ENCODE measurements at places on chromosomes 16 and 17.
A peak's percentile ranks its signal among the peaks of the same experiment; 100 is the strongest.

- DNase-seq: no peak
Observed at GRCh38 chr17:62206550-62206949, 141.5 kb upstream of the MED13 start.

- no peak for DNase-seq
Observed at GRCh38 chr17:40453881-40454612, 10.8 kb downstream of the IGFBP4 start.

- DNase-seq: peak; percentile 44
Observed at GRCh38 chr17:63966646-63967264, 6.0 kb downstream of the SCN4A start.

DNA sequence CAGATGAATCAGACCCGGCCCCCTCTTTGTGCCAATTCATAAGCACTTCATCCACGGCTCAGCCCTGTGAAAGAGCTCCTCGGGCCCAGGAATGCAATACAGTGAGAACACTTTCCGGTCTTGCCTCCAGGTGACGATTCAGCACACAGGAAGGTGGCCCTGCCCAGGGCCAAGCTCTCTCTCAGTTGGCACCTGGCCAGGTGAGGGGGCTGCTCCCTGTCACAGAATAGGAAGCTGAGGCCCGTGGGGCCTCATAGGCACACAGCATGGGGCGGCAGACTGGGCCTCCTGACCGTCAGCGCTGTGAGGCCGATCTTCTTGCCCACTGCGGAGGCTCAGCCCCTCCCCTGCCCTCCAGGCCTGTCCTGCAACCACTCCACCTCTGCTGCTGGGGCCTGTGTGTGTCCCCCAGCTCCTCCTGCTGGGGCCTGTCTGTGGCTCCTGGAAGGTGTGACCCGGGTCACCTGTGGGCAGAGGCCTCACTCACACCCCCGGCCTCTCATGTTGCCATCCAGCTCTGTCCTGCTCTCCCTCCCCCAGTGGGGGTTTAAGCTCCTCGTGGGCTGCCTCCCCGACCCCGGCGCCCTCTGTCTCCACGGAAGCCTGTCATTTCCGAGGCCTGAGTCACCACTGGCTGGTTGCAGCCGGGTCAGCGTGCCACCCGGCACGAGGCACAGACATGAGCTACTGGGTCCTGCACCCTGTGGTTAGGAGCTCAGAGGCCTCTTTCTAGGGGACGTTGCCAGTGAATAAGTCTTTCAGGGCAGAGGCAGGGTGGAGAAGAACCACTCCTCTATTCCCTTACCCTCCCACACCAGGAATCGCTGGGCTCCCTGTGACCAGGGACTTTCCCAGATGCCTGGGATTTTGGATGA is 114.4 kb downstream of the SEC14L1 start:
- no peak for DNase-seq

- DNase-seq: no peak
Observed at GRCh38 chr16:56742030-56742984, 12.4 kb downstream of the NUP93 start.

DNA sequence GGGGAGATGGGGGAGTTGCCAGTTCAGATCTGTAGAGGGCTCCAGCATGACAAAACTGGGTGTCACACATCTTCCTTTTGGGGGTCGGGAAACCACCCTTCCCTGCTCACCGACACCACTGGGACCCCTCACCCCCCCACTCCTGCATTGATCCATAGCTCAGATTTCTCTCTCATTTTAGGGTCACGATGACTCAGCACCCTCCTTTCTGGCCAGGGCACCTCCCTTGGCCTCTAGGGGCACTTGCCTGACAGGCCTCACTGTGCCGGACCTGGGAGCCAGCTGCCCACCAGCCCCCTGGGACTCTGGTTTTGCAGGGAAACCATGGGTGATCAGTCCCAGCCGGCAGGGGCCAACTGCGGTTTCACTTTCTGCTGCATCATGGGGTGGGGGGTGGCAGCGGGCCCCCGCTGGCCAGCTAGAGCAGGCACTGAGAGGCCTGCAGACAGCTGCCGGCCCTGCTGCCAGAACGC is 239.4 kb downstream of the MRTFB start:
- no peak for DNase-seq

GRCh38 chr17:14302091-14302430 is 1.2 kb downstream of the HS3ST3B1 start:
- no peak for DNase-seq

DNA sequence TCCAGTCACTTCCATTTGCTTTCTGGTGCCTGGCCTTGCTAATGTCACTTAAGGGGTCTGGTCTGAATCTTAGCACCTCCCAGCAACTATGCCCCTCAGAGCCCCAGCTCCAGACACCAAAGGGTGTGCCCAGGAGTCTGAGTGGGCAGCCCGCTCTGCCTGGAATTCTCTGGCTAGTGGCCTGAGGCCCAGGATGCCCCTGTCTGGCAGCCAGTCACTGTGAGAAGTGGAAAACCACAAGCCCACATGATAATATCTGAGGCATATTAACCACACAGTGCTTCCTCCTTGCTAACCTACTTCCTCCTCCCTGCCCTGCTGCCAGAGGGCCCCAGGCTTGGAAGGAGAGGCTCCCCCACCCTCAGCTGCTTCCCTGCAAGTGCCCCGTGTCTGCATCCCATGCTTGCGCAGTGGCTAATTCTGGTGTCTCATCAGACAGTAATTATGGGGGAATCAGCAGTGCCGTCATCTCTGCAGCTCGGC is 14.0 kb downstream of the SRCIN1 start:
- no peak for DNase-seq

- no peak for DNase-seq
Observed at GRCh38 chr17:59525668-59526067, 39.7 kb upstream of the DHX40 start.

GRCh38 chr17:82098939-82099763 is 1.1 kb upstream of the FASN start:
- DNase-seq: no peak
